HCT116 (cell line): ENCODE measurements at places on chromosomes 11 and 22. TPM values are rescaled to one million over a fixed set of nuclear protein-coding genes. Genes with fewer than 3 reads are reported as not detected.
A peak's percentile ranks its signal among the peaks of the same experiment; 100 is the strongest.

FTH1 gene
- total RNA-seq = 3,345 TPM

- H3K27me3 ChIP-seq = no peaks in the 10 kb centered on the region
- no peaks in the 10 kb centered on the region for H3K36me3 ChIP-seq
- H3K4me3 ChIP-seq = no peak overlapping the region
- no peak for DNase-seq
Observed at GRCh38 chr11:46106530-46107407, 14.5 kb downstream of the PHF21A start.

GRCh38 chr11:27354359-27354965 is 8.6 kb downstream of the CCDC34 start:
- H3K27me3 ChIP-seq = no peaks in the 10 kb centered on the region
- H3K4me3 ChIP-seq = no peak overlapping the region
- H3K36me3 ChIP-seq = no peaks in the 10 kb centered on the region
- no peak for DNase-seq
- peaks cover 6% of the 10 kb centered on the region; the same call in 1 of the 2 replicates for H3K4me1 ChIP-seq
- no peak overlapping the region for H3K27ac ChIP-seq

DNA sequence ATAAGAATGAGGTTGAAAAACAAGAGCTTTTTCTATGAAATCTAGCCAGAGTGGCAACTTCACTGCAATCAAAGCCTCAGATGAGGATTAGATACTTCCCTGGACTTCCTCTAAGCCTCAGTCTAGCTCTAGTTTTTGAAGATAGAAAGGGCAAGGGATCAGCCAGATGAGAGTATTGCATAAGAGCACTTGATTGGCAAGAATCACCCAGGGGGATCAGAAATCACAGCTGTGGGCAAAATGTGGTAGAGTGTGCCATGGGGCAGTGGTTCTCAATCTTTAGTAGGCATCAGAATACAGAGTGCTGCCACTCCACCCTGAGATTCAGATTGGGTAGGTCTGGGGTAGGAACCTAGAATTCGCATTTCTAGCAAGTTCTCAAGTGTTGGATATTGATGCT is 82.4 kb downstream of the EXT2 start:
- no peak overlapping the region for H3K27ac ChIP-seq
- no peaks in the 10 kb centered on the region for H3K36me3 ChIP-seq
- H3K27me3 ChIP-seq = no peaks in the 10 kb centered on the region
- DNase-seq = no peak
- no peaks in the 10 kb centered on the region for H3K4me1 ChIP-seq
- H3K4me3 ChIP-seq = no peak overlapping the region

DNA sequence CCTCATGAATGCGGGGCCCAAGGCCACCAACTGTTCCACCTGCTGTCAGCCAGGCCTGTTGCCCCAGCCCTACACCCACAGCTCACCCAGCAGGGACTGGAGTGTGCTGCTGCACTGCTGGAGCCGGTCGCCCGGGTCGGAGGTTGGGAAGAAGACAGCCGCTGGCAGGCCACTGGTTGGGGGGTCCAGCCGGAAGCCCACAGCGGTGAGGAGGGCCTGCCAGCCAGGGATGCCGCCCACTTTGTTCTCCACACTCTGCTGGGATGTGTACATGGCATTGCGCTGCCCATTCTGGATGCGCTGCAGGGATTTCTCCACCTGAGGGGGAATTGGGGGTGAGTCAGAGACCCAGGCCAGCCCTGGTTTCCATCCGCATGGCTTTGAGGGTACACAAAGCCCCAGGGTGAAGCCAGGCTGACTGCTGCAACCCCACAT is 74.2 kb upstream of the PITPNB start:
- H3K4me1 ChIP-seq = peaks cover 7% of the 10 kb centered on the region; the same call in 1 of the 2 replicates
- H3K36me3 ChIP-seq = no peaks in the 10 kb centered on the region
- no peak overlapping the region for H3K4me3 ChIP-seq
- DNase-seq = no peak

MMP11 gene
- 7.4 TPM for total RNA-seq

CDC42EP2 gene
- 15.4 TPM for total RNA-seq

GRCh38 chr11:16097543-16097942 is 258.8 kb downstream of the SOX6 start:
- H3K4me3 ChIP-seq = no peak overlapping the region
- no peak for DNase-seq
- H3K27me3 ChIP-seq = peaks cover 24% of the 10 kb centered on the region
- H3K36me3 ChIP-seq = no peaks in the 10 kb centered on the region
- H3K27ac ChIP-seq = no peak overlapping the region

ANO9 gene
- total RNA-seq = 70.3 TPM

- no peaks in the 10 kb centered on the region for H3K4me1 ChIP-seq
- no peaks in the 10 kb centered on the region for H3K27me3 ChIP-seq
- DNase-seq = no peak
- H3K36me3 ChIP-seq = no peaks in the 10 kb centered on the region
- H3K27ac ChIP-seq = no peak overlapping the region
- H3K4me3 ChIP-seq = no peak overlapping the region
Observed at GRCh38 chr11:106695506-106695905, 322.8 kb downstream of the GUCY1A2 start.

DNA sequence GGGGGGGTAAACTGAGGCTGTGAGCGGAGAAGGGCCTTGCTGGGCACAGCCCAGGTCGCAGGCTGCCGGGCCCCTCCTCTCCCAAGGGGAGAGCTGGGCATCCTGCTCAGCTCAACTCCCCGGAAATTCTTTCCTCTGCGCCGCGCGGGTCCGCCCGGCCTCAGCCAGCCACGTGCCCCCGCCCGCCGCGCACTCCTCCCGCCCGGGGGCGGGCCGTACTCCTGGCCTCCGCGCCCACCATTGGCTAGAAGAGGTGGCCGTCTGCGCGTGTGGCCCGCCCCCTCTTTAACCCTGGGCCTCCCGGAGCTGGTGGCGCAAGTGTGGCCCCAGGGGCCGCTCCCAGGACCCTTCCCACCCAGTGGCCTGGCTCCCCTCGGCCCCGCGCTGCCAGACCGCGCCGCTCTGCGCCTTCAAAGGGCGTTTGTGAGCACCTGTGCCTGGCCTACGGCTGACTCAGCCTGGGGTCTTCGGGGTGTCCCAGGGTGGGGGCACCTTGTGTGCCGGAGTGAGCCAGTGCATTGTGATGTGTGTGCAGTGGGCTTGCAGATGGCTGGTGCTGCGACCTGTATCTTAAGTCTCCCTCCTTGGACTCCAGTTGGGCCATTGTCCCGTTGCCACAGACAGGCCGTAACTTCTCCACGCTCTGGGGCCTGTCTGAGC is 2.0 kb downstream of the MRGPRF start:
- peak overlapping the region; percentile 54 for H3K4me3 ChIP-seq
- DNase-seq = peak; percentile 47
- H3K4me1 ChIP-seq = peaks cover 50% of the 10 kb centered on the region
- no peaks in the 10 kb centered on the region for H3K36me3 ChIP-seq
- H3K27me3 ChIP-seq = no peaks in the 10 kb centered on the region

GRCh38 chr11:69604055-69604454 is 36.9 kb upstream of the CCND1 start:
- no peaks in the 10 kb centered on the region for H3K27me3 ChIP-seq
- H3K4me3 ChIP-seq = no peak overlapping the region
- no peaks in the 10 kb centered on the region for H3K4me1 ChIP-seq
- DNase-seq = no peak
- no peak overlapping the region for H3K27ac ChIP-seq

- H3K36me3 ChIP-seq = no peaks in the 10 kb centered on the region
- peaks cover 70% of the 10 kb centered on the region for H3K27me3 ChIP-seq
- DNase-seq = no peak
Observed at GRCh38 chr11:126680131-126680530, 320.4 kb downstream of the KIRREL3 start.

NRGN gene
- total RNA-seq = 33.3 TPM
